T follicular helper cell (primary cell): ENCODE measurements at places on chromosomes 3 and 15.

- DNase-seq, result no peak
These were observed 40.9 kb upstream of the PCSK6 start for GRCh38 chr15:101530224-101530958.

- DNase-seq, result no peak
These were observed 6.0 kb downstream of the SNRPA1 start for GRCh38 chr15:101288905-101289513.

DNA sequence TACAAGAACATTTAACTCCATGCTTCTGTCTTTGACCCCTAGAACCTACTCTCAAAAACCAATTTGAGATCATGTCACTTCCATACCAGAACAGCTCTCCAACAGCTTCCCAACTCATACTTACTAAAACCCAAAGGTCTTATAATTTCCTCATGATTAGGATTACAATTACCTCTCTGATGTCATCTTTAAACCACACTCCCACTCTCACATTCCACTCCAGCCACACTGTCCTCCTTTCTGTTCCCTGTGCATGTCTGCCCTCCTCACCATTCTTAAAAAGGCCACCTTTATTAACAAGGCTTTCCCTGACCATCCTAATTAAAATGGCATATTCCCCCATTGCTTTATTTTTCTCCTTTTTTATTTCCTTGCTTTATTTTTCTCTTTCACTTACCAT, 18.9 kb downstream of the PHC3 start:
- no peak for DNase-seq

- peak; percentile 32 for DNase-seq
These were observed 42.8 kb upstream of the RAF1 start for GRCh38 chr3:12706504-12707253.

- no peak for DNase-seq
These were observed 19.3 kb downstream of the SFMBT1 start for GRCh38 chr3:53026382-53027162.

- DNase-seq, result no peak
These were observed 10.2 kb downstream of the CA12 start for GRCh38 chr15:63371297-63371918.

- DNase-seq, result no peak
These were observed at the start of the genes CLCN2 and POLR2H for GRCh38 chr3:184361532-184361931. CLCN2 (minus strand) TSS chr3:184361605; CDS start chr3:184361479, 126 bp downstream. POLR2H (plus strand) TSS chr3:184361710; CDS start chr3:184363493, 1,783 bp downstream.

GRCh38 chr15:88894348-88894818, 961 bp downstream of the HAPLN3 start:
- DNase-seq, result peak; percentile 83
